ENCODE measurements at places on chromosomes 2 and 18.

DNA sequence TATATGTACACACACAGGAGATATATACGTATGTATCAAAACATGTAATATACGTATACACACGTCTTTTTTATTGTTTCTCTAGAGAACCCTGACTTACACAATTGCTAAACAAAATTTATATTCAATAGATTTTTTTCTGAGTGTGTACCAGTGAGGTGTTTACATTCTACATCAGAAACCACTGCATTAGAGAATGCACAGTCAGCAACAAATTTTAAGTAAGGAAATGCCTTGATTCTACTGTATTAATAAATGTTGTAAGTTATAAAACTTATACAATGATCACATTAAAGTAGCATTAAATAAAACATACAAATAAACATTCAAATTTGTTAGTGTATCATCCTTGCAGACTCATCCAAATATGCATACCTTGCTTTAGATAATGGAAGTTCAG, 376.4 kb upstream of the FAM98A start:
- no peak for DNase-seq

DNA sequence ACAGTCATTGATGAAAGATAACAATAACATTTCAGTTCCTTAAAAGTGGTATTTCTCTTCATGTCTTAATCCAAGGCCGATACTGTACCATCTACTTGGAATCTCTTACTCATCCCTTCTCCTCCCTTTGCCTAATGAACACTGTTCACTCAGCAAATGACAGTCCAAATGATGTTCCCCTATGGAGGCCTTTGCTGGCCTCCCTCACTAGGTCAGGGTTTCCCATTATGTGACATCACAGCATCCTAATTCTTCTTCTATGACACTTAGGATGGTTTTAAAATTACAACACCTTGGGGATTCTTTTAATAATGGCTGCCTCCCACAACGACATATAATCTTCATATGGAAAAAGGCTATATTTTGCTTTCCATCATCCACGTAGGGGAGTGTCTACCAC, 747.7 kb downstream of the NRXN1 start:
- no peak for DNase-seq

DNA sequence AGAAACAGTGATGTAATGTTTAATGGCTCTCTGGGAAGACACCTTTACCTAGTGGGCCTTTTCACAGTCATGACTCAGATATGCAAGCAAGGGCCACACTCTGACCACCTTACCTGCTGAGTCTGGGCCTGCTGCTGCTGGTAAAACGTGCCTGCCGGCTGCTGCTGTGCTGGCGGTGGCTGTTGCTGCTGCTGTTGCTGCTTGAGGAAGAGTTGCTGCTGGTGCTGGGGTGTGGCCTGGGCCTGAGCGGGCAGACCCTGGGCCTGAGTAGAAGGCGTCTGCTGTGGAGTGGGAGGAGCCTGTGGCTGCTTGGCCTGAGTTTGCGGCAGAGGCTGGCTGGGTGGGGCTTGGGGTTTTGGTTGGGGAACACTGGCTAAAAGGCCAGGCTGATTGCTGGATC, 81.6 kb upstream of the NFU1 start:
- no peak for DNase-seq

DNA sequence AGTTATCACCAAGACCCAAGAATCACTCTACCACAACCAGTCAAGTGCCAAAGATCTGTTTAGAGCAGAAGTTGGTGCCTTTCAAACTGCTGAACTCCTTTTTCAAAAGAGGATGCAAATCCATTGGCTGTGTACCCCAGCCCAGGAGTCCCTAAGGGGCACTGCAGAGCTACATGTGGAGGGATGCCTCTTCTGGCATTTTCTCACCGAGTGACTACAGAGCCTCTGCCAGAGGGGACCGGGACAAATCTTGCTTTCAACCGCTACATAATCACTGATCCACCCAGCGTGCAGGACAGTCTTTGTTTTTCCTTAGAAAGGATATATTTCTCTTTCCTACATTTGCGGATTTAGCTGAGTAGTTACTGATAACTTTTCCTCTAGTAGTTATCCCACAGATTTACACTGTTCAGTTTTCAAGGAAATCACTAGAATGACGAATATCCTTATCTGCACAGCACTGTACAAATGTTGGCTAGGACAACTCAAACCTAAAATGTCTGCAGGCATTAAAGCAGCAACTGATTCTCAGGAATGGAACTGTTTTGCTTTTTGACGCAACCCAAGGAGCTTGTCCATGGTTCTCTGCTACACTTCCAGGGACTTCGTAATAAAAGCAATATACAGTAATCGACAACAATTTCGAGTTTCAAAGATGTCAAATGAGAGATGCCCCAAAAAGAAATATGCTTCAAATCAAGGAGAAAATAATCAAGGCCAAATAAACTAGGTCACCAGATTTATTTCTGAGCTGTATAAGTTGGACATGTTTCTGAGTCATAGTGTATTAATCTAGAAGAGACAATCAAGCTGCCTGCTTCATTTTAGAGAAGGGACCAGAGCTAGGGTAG, 24.1 kb downstream of the EPB41L3 start:
- no peak for DNase-seq

DNA sequence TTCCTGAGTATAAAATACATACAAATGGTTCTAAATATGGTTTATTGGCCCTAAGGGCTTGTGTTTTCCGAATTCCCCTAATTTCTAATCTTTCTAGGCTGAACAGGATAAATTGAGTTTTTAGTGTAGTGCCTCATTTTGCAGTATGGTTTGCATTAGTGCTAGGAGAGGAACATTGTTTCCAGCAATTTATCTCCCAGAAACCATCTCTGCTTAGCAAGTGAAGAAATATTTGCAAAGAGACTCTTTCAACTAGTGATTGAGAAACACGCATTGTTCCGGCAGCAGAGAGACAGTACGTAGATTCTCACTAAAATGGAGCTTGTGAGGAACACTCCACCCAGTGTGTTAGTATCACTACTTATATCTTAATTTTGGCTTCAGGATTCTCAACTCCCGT, 177.8 kb upstream of the EPAS1 start:
- no peak for DNase-seq

- no peak for DNase-seq
Measured at GRCh38 chr18:44949967-44950366, 269.3 kb downstream of the SETBP1 start.

- no peak for DNase-seq
Measured at GRCh38 chr2:197442857-197443256, 8.0 kb upstream of the SF3B1 start.

DNA sequence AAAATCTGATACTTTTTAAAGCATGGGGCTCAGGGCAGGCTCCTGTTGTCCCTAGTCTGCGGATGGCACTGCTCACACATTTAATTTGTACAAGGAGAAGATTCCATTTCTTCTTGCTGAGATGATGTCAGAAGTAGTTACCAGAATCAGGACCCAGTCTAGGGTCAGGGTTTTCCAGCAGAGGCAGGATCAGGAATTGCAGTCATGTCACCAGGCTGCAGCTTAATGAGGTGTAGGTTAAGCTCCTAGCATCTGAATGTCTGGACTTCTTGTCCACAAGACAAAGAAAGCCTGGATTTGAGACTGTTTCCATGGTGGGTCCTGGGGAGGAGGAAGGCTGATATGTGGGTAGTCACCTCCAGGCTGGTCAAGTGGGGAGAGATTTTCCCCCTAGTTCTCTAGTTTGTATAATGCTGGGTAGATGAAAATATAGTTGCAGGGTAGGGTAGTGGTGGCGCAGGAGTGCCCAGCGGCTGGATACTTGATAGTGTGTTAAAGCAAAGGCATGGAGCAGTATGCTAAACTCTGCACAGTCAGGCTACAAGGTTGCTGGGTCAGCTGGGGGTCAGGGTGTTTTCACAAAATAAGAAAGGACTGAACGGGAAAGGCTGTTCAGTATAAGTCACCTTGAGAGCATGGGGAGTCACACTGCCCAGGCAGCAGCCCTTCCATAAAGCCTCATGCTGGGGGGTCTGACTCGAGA, 148.4 kb downstream of the PRKCE start:
- DNase-seq = no peak

DNA sequence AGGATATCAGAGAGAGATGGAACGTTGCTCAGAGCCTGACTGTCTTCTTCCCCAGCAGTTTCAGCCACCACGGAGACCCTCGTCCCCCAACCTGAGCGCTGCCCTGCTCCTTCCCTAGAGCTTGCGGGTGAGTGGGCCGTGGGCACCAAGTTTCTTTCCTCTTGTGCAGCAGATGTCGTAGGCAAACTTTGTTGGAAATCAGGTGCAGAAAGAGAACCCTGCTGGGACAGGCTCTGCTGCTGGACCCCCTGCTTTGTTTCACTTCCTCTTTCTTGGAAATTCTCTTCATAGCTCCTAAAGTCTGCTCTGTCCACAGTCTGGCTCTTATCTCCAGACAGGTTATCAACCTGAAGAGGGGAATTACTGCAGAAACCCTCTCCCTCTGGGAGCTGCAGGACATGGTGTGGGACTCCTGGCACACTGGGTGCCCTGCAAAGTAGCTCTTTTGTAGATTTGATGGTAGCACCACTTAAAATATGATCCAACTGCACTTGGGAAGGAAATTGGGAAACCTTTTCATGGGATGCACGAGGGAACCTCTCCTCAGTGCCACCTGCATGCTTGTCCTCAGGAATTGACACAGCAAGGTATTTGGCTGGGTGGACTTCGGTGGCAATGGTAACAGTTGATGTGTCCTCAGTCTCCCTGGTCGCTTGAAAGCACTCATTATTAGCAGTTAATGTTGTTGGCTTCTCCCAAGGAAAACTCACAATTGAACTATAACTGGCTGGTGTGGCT, 92.2 kb downstream of the ALPK2 start:
- DNase-seq = peak; percentile 68

DNA sequence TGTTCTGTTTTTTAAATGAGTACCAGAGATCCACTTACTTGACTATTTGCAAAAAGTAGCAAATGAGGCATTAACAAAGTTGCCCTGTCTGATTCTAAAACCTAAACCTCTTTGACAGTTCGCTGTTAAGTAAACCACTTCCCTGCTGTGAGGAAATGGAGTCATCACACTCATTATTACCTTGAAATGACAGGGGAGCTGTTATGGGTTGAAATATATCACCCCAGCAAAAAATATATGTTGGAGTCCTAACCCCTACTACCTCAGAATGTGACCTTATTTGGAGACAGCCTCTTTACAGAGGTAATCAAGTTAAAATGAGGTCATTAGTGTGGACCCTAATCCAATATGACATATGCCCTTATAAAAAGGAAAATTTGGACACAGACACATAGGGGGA, 36.1 kb downstream of the DHRS9 start:
- no peak for DNase-seq

GRCh38 chr2:159832858-159833257, 34.9 kb upstream of the CD302 start:
- DNase-seq = no peak

DNA sequence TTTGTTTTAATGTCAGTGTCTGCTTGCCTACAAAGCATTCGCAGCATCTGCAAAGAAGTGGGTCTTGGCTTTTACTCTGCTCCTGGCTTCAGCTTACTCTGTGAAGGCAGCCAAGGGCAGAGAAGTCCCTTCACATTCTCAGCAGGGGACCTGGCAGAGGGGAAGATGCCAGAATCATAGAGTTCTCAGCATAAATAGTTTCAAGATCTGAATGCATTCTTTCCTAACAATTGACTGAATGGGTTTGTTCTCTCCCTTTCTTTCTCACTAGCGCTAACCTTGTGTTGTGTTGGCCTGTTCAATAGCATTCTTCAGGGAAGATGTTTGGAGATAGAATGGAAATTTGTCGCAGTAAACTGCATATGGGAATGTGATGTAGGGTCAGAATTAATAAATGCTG, 106.9 kb downstream of the FARSB start:
- no peak for DNase-seq

- no peak for DNase-seq
Measured at GRCh38 chr2:128115921-128116623, 25.1 kb downstream of the UGGT1 start.

DNA sequence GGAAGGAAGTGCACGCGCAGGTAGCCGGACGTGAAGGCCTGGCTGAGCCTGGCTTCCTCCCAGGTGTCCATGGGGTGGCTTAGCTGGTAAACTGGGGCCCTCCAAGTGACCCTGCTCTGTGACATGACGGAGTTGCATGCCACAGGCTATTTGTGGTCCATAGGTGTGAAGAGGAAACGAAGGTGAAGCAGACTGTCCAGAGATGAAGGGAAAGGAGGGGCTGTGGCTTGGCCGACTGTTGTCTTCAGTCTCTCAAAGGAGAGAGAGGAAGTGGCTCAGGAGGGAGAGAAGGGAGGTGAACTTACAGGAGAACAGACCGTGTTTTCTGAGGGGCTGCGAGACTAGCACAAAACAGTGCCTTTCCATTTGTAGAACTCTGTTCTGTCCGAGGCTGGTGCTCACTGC, 19.3 kb downstream of the INPP5D start:
- DNase-seq = no peak

- DNase-seq = no peak
Measured at GRCh38 chr2:132915812-132916549, 246.0 kb upstream of the LYPD1 start.

DNA sequence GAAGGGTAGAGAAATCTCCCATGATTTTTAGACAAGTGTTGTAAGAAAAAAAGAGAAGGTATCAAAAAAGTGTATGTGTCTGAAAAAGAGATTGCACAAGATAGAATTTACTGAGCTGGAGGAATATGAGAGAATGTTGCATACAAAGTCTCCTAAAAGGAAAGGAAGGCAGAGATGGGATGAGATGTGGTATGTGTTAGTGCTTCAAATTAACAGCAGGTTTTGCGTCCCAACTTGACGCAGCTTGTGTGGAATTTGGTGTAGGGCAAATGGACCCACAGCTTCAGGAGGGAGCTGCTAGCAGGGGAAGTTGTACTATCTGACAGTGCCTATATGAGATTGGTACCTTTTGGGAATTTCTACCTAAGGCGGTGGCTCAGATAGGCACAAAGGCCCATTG, 9.0 kb upstream of the RASGRP3 start:
- DNase-seq = no peak

DNA sequence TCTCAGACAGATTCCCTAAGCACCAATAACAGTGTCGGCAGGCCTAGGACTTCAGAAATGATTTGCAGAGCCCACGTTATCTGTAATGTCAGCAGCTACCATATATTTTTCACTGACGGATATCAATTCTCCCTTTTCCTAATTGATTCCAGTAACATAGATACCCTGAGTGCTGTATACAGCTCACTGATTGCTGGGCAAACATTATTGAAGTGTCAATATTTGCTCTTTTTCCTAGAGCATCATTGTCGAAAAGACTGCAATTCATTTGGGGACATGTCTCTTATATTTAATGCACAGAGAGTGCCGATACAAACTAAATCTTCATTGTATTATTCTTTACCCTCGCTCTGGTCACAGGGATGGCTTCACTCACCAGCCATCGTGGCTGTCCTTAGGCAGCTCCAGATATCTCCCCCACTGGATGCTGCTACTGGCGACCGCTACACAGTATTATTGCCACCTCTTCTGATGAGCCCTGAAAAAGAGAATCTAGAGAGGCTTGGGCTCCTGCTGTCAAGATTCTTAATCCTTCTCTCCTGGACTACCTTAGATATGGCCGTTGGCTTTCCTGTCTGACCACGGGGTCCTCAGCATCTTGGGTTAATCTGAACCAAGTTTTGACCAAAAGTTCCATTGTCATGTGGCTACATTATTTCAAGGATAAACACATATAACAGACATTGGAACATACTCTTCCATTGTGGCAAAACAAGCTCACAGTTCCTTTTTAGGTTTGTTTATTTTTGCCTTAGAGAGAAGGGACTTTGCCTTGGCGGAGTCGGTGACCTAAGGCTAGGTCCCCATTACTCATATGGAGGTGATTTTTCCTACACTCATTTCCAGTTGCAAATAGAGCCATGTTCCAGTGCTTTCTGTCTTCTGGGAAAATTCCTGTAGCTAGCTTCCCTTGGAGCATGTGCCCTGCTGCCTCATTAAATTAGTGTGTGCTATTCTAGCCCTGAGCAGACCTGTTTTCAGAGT, 105.4 kb downstream of the CPO start:
- no peak for DNase-seq

GRCh38 chr2:156343940-156344301, 11.4 kb upstream of the NR4A2 start:
- DNase-seq = no peak

- no peak for DNase-seq
Measured at GRCh38 chr2:54546923-54547720, 91.0 kb downstream of the SPTBN1 start.

Measured in stimulated activated naive B cell treated with anti-CD40 and anti-IgM and Interleukin-4, amounts not matched to agents 10 μg/mL and 1 μg/mL and 100 μg/mL, for 72 hours (primary cell).